H7 (cell line): ENCODE measurements at places on chromosomes 6 and 20.

GRCh38 chr6:145587334-145587733, 148.0 kb downstream of the EPM2A start:
- no peak for DNase-seq

DNA sequence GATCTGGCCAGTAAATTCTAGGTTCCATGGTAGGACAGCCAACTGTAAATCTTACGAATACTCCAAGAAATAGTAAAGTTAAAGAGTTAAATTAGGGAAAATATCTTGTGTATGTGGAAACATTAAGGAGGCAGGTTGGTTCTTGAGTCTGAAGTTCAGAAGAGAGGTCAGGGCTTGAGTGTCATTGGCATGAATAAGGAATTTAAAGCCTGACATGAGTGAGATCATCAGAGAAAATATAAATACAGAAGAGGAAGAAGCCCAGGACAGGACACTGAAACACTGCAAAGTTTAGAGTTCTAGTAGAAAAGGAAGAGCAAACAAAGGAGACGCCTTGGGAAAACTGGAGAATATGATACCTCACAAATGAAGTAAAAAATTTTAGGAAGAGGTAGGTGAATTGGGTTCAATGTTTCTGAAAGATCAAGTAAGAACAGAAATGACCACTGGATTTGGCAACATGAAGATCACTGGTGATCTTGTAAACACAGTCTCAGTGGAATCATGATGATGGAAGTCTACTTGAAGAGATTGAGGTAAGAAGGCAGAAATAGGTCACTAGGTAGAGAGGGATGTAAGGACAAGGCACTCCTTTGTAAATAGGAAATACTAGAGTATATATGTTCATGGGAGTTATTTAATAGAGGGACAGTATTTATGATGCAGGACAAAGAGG, 41.6 kb upstream of the SYNCRIP start:
- no peak for DNase-seq

- DNase-seq, result no peak
These were observed 1252.8 kb upstream of the GJE1 start for GRCh38 chr6:140879946-140880345.

DNA sequence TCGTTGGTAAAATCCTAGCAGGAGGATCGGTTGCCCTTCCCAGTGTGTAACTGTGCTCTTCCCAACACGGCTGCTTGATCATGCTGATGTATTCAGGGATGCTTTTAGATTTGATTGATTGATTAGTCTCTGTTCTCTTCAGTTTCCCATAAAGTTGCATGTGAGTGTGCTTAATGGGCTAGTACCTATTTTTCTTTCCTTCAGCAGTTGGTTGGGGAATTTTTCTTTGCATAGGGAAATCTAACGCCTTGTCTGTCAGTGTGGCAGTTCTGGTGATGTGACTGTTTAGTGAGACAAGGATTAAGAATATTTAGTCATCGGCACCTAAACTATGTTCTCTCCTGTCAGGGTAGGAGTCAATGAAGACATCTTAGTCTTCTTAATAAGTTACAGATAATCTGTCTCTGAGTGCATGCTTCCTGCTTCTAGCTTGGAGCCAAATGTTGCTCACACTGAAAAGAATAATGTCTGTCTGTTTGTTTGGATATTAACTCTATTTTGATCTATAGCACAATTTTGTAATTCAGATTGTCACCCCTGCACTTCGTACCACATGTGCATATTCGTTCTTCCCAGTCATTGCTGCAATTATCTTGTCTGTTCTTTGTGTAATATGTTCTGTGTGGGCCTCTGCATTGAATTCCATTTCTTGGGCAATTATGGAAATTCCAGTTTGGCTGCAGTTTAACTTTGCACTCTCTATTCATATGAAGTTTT, 169.9 kb downstream of the EDN1 start:
- DNase-seq, result no peak

DNA sequence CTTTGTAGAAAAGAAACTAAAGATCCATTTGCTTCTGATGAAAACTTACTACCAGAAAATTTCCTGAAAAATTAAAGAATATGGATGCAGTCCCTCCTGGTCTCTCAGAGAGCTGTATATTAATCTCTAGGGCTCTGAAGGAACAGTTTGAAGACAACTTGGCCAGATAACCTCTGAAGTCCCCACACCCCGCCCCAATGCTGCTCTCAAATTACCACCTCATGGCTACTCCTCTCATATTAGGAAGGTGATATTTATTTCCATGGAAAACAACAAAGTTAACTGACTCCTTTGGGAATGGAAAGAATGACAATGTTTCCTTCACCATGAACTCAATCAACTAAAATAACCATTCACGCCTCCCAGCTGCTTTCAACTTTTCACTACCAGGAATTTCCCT, 408.4 kb upstream of the FLRT3 start:
- no peak for DNase-seq
